GM03348 (cell line): ENCODE measurements at places on chromosomes 2 and 18.

GRCh38 chr18:51857989-51858388, 482.0 kb upstream of the DCC start:
- DNase-seq: no peak

GRCh38 chr2:74414881-74415761, 6.3 kb downstream of the C2orf81 start:
- DNase-seq: peak; percentile 71

GRCh38 chr2:218435003-218435982, 16.4 kb downstream of the VIL1 start:
- peak; percentile 8 for DNase-seq

- DNase-seq: no peak
Observed at GRCh38 chr2:215418064-215418963, 17.6 kb downstream of the FN1 start.

DNA sequence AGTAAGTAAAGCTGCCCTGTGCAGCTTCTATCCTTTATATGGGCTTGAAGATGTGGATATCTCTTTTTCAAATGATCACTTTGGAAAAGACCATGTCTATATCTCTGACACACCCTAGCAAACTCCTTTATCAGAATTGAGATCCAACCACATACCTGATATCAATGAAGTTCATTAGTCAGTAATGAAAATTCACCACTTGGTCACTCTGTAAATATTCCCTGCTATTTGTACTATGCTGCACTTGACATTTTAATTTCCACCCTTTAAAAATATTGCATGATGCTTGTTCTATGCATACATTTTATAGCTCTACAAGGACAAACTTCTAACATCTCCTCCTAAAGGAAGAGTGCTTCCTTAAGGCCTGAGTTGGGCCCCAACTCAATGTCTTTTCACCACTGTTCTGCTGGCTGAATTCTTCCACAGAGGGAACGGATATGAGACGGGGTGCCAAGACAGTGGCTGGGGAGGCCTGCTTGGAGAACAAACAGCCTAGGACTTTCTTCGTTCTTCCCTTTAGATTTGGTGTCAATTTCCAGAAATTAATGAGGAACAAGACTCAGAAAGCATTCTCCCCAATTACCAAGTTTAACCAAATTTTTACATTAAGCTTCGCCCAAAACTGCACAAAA, at the start of gene GKN2:
Gene GKN2 (minus strand): TSS at position 7 of the 635 bp plus-strand sequence. CDS start 32 bp downstream, outside the sequence.
- DNase-seq: no peak

- no peak for DNase-seq
Observed at GRCh38 chr2:164335128-164335527, 286.2 kb downstream of the GRB14 start.

GRCh38 chr2:150153646-150154307, 333.7 kb downstream of the RND3 start:
- DNase-seq: no peak

GRCh38 chr18:62760403-62760734, 45.0 kb downstream of the PHLPP1 start:
- no peak for DNase-seq

DNA sequence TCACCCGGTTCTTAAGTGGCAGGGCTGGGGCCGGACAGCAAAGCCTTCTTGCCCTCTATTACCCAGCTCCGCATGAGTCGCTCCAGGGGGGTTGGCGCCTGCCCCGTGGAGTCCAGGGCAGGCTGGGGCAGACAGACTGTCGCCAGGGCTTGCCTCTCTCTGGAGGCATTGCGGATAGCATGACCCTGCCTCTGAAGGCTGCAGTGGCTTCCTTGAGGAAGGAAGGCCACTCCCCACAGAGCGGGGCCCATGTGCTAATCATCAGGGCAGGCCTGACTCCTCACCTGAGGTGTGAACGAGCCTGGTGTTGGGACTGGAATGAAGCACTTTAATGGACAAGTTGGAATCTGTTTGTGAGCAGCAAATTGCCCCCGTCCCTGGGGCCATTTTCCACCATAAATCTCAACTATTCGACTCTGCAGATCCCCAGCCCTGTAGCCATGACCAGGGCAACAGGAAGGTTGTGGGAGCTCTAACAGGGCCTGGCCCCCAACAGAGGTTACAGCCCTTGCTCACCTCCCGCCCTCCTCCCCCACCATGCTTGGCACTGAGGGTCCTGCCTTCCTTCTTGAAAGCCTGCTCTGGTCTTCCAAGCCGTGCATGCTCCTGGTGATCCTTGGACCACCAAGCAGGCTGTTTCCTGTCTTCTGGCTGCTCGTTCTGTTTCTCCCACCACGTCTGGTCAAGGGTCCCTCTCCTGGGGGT, 144.9 kb upstream of the HAAO start:
- no peak for DNase-seq
